ENCODE measurements at places on chromosomes 1 and 21. TPM values are rescaled to one million over a fixed set of nuclear protein-coding genes. Genes with fewer than 3 reads are reported as not detected.

The AQP10 gene
- total RNA-seq: not detected

The PAPPA2 gene
- 15.9 TPM for total RNA-seq

The HCRTR1 gene
- 0.18 TPM for total RNA-seq

The E2F2 gene
- 5.6 TPM for total RNA-seq

The RPTN gene
- total RNA-seq: not detected

The TMPRSS3 gene
- not detected for total RNA-seq

The AGO4 gene
- 7.7 TPM for total RNA-seq

The NCMAP gene
- not detected for total RNA-seq

The TEKT2 gene
- total RNA-seq: 2.1 TPM

The INSRR gene
- total RNA-seq: not detected

The KCNN3 gene
- total RNA-seq: 0.09 TPM

The ZBTB8B gene
- not detected for total RNA-seq

The SFT2D2 gene
- total RNA-seq: 72.8 TPM

The CELA3B gene
- not detected for total RNA-seq

The CNR2 gene
- total RNA-seq: under 0.01 TPM

The NRIP1 gene
- 33.6 TPM for total RNA-seq

The FNDC10 gene
- total RNA-seq: 4.5 TPM

The CASQ2 gene
- total RNA-seq: not detected

The MMEL1 gene
- total RNA-seq: not detected

The DNAJC16 gene
- total RNA-seq: 20.0 TPM

The C8A gene
- total RNA-seq: not detected

The TMEM200B gene
- 9.5 TPM for total RNA-seq

The LIN28A gene
- total RNA-seq: not detected

The TEX38 gene
- total RNA-seq: not detected

The CTSS gene
- 31.6 TPM for total RNA-seq

The CCDC181 gene
- 3.1 TPM for total RNA-seq
